COLO829 (cell line): ENCODE measurements at places on chromosomes 1 and 21.

GRCh38 chr1:36624466-36624865 lies 141.8 kb upstream of the CSF3R start:
- no peak for DNase-seq

- peak; percentile 51 for DNase-seq
Measured at GRCh38 chr1:3471356-3472087, 17.1 kb downstream of the ARHGEF16 start.

GRCh38 chr1:104932949-104933679 lies 1183.4 kb downstream of the AMY1C start:
- DNase-seq, result no peak

DNA sequence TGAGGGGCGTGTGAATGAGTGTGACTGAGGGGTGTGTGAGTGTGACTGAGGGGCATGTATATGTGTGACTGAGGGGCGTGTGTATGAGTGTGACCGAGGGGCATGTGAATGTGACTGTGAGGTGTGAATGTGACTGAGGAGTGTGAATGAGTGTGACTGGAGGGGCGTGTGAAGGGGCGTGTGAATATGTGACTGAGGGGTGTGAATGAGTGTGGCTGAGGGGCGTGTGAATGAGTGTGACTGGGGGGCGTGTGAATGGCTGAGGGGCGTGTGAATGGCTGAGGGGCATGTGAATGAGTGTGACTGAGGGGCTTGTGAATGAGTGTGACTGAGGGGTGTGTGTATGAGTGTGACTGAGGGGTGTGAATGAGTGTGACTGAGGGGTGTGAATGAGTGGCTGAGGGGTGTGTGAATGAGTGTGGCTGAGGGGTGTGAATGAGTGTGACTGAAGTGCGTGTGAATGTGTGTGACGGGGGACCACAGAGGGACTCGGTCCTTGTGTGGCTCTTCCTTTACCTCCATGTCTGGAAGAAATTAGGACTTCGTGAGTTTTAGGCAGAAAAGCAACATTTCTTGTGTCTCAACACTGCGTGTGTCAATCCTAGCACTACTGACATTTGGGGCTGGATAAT lies 105.8 kb downstream of the GLIS1 start:
- no peak for DNase-seq

DNA sequence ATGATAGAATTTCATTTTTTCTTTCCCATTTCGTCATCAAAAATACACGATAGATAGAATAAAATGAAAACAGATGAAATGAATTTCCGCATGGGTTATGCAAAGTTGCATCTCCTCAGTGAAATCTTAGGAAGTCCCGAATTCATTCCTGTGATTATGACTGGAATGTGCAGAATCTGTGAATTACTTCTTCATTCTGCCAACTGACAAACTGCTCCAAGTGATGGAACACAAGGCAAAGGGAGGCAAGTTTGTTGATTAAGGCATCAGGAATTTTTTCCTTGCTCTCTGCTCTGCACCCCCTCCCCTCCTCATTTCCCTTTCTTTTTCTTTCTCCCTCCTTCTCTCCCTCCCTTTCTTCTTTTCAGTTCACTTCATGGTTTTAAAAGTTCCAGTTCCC lies 37.0 kb upstream of the ADGRL4 start:
- DNase-seq, result no peak

DNA sequence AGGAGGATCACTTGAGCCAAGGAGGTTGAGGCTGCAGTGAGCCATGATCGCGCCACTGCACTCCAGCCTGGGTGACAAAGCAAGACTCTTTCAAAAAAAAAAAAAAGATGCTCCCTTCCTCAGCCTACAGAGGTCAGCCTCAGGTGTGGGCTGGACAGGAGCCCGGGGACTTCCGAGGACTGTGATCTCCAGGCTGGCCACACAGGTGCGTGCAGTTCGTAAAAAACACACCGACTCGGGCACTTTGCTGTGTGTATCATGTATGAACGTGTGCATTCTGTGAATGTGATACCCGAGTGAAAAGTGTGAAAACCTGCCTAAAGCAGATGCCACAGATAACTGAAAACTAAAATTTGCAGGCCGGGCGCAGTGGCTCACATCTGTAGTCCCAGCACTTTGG lies 8.4 kb upstream of the CCDC27 start:
- no peak for DNase-seq

DNA sequence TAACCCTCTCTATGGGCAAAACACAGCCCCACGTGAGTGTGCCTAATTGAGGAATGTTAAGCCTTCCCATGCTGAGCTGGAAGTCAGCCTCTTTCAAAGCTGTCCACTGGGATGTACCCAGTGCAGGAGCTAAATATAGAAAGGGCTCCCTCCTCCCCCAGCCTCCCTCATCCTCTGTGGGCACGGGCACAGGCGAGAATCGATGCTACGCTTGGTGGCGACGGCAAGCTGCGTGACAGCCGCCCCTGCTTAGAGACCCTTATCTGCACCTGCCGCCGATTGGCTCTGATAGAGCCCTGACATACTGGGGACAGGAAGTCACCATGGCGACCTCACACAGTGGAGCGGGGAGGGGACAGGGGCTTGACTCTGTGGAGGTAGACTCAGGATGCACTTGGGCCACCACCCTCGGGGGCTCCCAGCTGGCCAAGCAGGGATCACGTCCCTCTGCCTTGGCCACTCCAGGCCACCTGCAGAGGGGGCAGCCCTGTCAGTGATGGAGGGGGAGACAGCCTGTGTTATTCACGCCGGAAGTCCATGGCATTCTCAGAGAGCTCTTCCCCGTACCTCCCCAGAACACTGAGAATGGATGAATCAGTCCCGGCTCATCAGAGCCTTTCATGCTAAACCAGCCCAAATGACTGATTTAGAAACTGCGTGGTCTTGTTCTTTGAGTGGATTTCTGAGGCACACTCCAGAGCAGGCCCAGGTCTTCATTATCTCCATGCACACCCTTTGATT lies 84.8 kb downstream of the KCND3 start:
- peak; percentile 4 for DNase-seq

DNA sequence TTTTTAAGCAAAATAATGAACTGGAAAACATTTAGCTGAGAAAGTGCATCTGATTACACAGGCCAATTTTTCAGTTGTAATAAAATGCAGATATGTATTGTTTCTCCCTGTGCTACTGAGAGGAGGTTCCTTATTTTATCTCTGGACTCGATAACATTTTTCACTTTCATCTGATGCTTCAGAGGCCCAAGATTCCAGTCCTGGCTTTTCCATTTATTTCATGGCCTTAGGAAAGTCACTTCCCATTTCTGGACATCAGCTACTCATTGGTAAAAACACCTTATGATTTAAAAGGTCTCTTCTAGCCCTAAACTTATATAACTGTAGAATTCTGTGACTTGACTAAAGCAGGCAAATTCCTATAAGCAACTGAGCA lies 203.5 kb downstream of the HHAT start:
- no peak for DNase-seq

- DNase-seq, result no peak
Measured at GRCh38 chr1:18939398-18940302, 16.8 kb downstream of the IFFO2 start.

- DNase-seq, result no peak
Measured at GRCh38 chr1:23619299-23620188, 60.2 kb upstream of the ID3 start.

- no peak for DNase-seq
Measured at GRCh38 chr1:58899587-58900271, 115.9 kb upstream of the JUN start.

GRCh38 chr1:194538453-194538852 lies 1352.0 kb upstream of the B3GALT2 start:
- DNase-seq, result no peak

GRCh38 chr1:209398313-209398991 lies 185.1 kb upstream of the CAMK1G start:
- peak; percentile 70 for DNase-seq

- no peak for DNase-seq
Measured at GRCh38 chr1:208648146-208648545, 404.0 kb upstream of the PLXNA2 start.

DNA sequence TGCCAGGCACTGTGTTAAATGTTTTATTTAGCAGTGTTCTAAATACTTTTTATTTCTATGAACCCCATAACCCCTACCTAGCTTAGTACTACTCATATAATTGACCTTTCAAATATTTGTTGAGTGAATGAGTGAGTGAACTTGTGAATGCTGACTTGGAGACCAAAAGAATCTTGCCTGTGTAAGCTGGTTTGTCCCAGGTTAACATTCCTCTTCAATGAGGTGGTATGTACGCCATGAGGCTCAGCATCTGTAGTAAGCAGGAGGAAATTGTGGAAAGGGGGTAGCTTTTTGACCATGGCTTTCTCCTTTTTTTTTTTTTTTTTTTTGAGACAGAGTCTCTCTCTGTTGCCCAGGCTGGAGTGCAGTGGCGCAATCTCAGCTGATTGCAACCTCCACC lies 14.6 kb downstream of the MED18 start:
- no peak for DNase-seq

DNA sequence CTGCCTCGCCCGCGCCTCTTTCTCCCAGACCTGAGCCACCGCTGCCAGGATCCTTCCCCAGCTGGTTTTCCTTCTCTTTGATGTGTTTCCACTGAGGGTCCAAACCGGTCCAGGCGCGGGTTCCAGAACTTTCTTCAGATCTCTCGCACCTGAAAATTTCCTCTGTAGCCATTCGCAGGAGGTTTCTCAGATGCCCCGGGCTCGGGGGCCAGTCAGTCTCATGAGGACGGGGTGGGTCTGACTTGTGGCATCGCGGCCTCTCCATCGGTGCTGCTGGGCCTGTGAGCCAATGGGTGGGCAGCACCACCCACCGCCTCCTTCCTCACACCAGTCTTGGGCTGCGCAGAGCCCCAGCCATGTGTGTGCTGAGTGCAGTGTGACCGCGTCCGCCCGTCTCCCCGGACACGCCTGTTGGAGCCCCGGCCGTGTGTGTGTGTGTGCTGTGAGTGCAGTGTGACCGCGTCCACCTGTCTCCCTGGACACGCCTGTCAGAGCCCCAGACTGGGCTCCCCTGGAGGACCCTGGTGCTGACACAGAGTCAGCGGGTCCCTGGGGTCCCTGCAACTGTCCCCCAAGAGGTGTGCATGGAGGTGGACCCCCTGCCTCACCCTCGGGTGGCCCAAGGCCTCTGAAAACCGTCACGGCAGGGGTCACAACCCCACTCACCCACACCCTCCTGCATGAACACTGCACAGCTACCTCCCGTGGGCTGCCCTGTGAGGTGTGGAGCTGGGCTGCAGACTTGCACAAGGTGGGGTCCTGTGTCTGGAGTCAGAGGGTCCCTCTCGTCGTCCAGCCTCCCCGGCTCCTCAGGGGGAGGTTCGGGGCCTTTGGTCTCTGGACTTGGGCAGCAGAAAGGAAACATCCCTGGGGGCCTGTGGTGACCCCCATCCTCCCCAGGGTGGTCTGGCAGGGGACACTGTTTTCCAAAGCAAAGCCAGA lies 20.2 kb downstream of the COL18A1 start:
- DNase-seq, result no peak

GRCh38 chr1:224867715-224868114 lies 61.8 kb upstream of the DNAH14 start:
- no peak for DNase-seq

DNA sequence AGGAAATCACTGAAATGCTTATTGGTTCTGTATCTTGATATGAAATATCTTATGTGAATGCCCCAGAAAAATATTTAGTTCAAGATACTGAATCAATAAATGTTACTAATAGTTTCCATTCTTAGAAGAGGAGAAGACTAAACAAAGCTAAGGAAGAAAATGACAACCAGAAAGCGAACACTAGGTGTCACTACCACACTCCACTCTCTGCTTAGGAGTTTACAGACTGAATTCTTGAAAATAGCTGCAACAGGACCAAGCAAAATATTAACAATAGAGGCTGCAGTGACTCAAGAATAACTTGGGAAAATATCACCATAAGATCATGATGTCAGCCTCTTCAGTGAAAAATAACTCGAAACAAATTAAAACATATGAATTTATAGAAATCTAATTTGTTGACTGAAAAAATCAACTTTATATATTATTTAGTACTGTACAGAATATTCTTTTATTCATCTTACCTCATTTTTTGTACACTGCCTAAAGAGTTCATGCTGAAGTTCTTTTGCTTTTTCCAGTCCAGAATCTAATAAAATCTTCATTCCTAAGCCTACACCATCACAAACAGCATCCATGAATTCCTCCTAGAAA lies 61.6 kb downstream of the KIF14 start:
- DNase-seq, result peak; percentile 57

GRCh38 chr1:214520544-214521165 lies 30.7 kb downstream of the PTPN14 start:
- DNase-seq, result no peak

- peak; percentile 26 for DNase-seq
Measured at GRCh38 chr1:62175568-62176179, 19.0 kb upstream of the L1TD1 start.

DNA sequence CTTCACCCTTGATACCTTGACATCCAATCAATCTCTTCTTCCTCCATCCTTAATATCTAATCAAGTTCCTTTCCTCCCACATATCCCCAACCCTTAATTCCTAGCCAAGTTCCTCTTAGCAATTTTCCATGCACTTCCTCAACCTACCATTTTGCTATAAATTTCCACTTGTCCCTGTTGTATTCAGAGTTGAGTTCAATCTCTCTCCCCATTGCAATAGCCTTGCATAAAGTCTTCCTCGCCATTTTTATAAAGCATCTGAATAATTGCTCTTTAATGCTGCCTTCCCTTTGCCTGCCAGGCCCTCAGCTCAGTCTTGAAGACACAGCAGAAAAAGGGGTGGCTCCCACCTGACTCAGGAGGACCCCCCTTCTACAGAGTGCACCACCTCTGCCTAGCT lies 390.3 kb downstream of the HHIPL2 start:
- no peak for DNase-seq

DNA sequence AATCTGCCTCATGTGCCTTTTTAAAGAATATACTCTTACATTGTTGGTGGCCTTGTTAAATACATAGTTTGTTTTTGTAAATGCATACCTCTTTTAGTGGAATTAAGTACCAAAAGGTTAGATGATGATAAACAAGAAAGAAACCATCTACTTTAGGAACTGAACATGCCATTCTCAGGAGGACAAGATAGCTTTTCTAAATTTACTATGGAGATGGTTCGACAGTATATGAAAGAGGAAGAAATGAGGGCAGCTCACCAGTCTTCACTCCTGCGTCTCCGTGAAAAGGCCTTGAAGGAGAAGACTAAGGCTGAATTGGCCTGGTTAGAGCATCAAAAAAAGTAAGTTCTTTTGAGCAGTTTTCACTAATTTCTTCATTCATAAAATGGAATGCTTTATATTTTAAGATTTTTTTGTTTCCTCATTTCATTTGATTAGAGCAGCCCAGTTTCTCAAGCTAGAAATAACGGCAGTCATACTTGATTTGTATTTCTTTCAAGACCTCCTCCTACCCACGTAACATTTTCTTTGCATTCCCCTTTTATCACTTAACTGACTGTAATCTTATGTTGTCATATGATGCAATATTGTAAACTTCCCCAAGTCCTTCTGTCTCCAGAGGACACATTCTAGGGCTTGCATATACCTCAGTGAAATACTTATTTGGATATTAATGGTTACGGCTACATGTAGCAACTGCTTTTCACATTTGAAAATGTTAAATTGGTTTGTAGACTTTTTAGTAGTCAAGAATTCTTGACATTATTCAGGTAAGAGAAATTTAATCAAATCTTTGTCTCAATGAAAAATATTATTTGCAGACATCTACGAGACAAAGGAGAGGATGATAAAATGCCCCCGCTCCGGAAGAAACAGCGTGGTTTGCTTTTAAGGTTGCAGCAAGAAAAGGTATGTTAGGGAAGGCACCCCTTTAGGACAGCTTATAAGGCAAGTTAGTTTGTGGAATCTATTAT lies 99.3 kb downstream of the CEP350 start:
- no peak for DNase-seq
